ENCODE measurements at places on chromosomes 12 and 14.
A peak's percentile ranks its signal among the peaks of the same experiment; 100 is the strongest.

GRCh38 chr12:81759190-81760051, at the start of gene PPFIA2:
PPFIA2 (minus strand) TSS chr12:81759350.
- DNase-seq, result no peak

DNA sequence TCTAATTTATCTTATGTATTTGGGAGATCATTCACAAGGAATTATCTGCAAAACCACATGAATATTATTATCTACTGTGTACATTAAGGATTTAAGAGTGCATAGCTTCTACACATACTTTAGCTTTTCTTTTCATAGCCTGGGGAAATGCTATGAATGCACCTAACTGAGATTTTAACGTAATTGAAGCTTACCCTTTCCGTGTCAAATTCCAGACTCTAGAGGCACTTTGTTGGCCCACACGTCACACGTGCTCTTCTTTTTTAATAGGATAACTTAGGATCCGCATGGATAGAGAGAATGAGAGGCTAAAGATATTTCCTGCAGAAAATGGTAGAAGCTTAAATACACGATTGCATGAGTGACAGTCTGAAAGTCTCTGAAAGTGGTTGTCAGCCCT, 481.1 kb downstream of the PCNX1 start:
- DNase-seq, result no peak

- DNase-seq, result no peak
These were observed 408.7 kb downstream of the ADAMTS20 start for GRCh38 chr12:43143278-43143677.

DNA sequence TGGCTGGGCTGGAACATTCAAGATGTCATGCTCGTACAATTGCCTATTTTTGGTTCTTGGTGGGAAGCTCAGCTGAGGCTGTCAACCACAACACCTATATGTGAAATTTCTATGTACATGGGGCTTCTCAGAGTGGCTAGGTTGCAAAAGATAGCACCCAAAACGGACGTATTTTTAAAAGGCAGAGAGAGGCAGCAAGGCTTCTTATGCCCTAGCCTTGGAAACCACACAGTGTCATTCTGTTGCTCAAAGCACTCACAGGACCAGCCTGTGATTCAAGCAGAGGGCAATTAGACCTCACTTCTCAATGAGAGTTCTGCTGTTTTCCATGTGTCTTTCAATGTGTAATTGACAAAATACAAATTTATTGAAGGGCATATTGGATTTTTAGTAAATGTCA, 134.0 kb downstream of the GXYLT1 start:
- DNase-seq, result no peak

GRCh38 chr12:70484464-70484863, 118.4 kb downstream of the KCNMB4 start:
- DNase-seq, result no peak

- peak; percentile 81 for DNase-seq
These were observed 26.6 kb upstream of the LTA4H start for GRCh38 chr12:96061864-96062453.

DNA sequence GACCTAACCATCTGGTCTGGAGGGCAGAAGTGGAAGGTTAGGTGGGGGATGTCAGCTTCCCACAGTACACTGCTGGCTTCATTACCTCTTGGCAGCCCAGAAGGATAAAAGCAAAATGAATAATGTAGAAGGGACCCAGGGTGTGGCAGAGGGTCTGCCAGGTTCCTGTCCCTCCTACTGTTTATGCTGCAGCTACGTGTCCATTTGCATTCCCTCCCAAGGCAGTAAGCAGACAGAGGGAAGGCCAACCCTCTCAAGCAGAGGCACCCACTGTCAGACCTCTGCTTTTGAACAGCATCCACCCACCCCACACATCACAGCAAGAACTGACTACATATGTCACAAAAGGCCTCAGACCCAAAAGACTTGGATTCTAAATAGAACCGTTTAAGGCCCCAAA, 19.4 kb downstream of the MAX start:
- DNase-seq, result no peak

DNA sequence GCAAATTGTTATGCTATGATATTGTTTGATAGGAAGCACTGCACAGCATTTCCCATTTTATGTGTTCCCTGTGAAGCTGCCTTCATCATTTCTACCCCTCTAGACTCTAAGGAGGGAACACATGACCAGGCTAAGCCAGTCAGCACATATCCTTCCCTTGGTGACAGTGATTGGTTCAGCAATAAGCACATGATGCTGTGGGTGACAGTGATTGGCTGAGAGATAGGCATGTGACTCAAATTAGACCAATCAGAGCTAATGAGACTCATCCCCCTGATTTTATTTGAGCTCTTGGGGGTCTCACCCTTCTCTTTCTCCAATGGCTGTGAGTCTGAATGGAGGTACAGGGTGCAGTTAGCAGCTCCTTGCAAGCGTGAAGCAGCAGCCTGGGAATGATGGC, 195.2 kb downstream of the NUAK1 start:
- no peak for DNase-seq

DNA sequence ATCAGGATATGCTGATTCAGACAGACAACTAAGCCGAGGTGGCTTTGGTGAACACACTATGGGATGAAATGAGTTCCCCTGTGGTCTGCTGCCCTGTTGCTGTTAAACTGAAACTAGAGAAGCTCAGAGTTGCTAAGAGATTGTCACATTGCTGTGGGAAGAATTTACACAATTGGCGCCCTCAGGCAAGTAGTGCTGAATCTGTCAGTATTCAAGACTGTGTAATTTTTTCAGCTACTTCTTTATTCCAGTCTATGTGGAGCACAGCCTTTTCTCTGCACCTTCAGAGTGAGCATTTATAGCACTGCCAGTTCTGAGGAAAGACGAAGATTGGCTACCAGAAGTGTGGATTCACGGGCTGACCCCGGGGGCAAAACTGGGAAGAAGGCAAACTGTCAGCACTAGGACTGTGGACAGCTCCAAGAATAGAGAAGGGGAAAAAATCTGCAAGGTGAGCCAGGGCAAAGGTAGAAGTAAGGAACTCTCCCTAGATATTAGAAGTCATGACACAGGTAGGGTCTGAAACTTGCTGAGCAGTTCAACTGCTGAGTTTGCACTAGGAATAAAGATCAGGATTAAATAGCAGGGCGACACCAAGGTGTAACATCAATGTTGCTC, 218.8 kb upstream of the TMPO start:
- no peak for DNase-seq

DNA sequence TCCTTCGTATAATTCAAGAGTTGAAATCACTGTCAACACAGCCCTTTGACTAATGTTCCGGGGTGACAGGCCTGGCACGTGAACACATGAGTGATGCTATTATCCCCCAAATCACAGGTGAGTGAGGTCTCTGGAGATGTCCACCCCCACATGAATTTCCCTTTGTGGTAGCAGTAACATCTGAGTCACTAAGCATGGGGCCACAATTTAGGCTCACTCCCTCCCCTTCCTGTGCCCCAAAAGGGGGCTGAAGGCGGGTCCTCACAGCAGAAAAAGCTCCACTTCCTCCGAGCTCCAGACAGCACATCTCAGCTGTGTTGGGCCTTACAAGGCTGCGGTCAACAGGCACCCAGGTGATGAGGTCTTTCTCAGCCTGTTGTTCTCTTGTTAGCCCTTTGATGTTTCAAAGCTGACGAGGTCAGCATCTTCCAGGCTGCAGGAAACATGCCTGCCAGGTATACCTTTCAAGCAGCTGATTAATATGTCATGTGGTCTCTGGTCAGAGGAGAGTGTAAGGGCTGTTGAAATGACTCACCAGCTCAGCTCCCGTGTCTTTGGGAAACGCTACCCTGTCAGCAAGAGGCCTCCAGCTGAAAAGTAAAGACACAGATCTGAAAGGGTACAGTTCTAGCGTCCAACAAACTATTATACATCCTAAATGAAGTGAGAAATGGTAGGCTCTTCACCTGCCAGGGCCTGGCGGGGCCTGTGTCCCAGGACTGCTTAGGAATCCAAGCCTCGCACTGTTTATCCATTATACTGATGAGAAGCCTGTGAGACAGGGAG, 107.3 kb downstream of the ZFP36L1 start:
- DNase-seq, result peak; percentile 86

GRCh38 chr14:74569806-74570591, 42.0 kb downstream of the LTBP2 start:
- no peak for DNase-seq

DNA sequence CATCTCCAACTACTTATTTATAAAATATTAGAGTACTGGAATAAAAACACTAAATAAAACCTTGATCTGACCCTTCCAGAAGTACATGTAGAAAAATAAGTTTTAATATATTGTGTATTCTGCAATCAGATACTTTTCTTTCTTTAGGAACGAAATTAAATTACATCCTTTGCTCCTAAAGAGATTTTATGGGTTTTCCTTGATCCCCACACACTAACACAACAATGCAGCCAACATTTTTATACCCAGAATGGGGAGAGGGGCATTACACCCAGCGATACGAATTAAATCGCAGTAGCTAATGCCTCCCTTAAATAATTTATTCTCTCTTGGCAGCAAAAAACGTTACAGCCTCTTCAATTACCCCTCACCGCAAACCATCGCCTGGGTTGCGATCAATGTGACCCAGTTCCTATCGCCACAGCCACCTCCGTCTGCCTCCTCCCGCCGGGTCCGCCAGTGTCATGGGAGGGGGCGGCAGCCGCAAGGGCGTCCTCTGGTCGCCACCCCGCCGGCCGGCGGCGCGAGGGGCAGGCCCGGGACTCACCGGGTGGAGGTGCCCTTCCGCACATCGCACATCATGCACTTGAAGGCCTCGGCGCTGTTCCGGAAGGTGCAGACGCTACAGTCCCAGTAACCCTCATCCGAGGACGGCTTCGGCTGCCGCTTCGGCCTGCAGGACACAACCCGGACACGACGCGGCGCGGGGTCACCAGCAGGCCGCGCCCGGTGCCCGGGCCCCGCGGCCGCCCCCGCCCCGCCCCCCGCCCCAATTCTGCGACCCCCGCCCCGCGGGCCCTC, 796 bp downstream of the YAF2 start:
- peak; percentile 41 for DNase-seq

DNA sequence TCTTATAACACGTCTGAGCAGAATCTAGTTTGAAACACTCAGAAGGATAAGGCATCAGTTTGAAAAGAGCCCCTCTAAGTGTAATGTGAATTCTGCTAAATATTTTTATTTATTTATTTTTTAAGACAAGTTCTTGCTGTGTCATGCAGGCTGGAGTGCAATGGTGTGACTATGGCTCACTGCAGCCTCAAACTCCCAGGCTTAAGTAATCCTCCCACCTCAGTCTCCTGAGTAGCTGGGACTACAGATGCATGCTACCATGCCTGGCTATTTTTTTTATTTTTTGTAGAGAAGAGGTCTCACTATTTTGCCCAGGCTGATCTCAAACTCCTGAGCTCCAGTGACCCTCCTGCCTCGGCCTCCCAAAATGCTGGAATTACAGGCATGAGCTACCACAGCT, 225.9 kb upstream of the SEL1L start:
- no peak for DNase-seq

DNA sequence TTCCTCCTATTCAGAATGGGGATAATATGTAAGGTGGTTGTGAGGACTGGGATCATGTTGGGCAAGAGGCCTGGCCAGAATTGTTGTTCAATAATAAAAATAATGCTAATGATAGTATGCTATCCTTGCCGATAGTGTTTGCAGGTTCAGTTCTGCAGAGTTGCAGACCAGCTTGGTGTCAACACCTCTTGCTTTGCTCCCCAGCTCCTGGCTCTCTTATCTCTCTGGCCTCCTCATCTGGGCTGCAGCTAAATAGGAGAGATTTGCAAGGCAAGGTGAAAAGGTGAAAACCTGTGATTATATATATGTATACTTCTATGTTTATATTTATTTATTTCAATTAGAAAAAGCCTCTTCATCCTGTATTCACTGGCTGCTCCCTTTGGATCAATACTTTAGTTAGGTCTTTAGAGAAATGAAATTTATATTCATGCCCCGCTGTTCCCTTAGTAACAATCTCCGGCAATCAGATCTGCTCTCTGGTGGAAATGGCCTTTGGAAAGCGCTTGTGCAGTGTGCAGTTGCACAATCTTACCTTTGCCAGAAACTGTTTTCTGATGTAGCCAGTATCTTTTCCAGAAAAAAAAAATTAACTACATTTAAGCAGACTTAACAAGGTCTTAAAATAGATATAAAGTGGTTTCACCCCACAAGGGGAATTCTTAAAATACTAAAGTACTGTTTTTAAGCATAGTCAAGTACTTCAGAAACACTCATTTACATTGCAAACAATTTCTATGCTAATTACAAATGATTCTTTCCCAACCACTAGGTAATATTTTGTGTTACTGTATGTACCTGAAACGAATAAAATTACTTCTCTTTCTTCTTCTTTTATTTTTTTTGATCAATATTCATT, 19.1 kb upstream of the ACVR1B start:
- DNase-seq, result no peak
